ENCODE measurements at places on chromosomes 4 and X.

DNA sequence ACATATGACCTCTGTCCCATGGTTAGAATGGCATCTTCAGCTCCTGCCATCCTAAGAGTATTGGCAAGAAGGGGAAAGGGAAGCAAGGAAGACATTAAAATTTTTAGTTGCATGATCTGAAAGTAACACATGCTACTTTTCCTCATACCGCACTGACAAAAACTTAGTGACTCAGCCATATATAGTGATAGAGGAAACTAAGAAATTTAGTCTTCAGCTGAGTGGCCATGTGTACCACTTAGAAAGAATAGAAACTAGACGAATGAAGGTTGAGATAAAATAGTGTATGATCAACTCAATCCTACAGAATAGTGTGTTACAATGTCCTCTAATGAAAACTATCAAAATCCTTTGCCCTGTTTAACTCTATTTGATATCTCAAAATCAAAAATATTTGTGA, 164.1 kb downstream of the PPP3CA start:
- DNase-seq = no peak

DNA sequence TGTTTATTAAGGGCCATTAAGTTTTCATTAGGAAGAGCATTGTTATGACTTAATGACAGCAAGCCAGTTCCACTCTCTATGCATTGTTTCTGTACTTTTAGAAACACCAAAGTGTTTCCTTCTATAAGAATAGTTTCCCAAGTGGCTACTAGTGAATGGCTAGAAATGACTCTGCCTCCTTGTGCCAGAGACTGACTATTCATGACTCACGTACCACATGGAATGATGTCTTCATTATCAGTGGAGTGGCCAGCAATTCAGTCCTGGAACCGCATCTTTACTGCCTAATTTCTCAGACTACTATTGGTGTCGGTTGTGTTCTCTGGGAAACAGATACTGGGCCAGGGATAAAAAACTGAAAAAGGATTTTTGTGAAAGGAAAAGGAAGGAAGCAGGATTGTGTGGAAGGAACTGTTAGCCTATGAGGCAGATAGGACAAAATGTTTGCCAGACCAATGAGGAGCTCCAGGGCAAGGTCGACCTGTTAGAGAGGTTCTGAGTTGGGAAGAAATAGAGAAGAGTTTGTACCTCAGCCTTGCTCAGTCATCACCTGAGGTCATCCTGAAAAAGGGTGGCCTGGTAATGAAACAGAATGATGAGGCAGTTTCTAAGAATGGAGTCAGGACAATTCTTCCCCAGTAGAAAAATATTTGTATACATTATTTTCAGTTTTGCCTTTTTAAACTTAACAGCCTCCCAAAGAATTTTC, 218.6 kb downstream of the SPCS3 start:
- no peak for DNase-seq

GRCh38 chr4:61425315-61425714, 225.2 kb downstream of the ADGRL3 start:
- DNase-seq = no peak

- no peak for DNase-seq
Measured at GRCh38 chr4:83748711-83749110, 212.8 kb downstream of the GPAT3 start.

- no peak for DNase-seq
Measured at GRCh38 chr4:48222491-48222890, 47.1 kb downstream of the TEC start.

- no peak for DNase-seq
Measured at GRCh38 chrX:123685232-123685631, 47.6 kb downstream of the THOC2 start.
